ENCODE measurements at places on chromosomes 1 and 21.

GRCh38 chr1:186798960-186799688 lies 29.6 kb upstream of the PLA2G4A start:
- DNase-seq = no peak

- no peak for DNase-seq
These were observed 484.2 kb downstream of the SIPA1L2 start for GRCh38 chr1:232145768-232146167.

DNA sequence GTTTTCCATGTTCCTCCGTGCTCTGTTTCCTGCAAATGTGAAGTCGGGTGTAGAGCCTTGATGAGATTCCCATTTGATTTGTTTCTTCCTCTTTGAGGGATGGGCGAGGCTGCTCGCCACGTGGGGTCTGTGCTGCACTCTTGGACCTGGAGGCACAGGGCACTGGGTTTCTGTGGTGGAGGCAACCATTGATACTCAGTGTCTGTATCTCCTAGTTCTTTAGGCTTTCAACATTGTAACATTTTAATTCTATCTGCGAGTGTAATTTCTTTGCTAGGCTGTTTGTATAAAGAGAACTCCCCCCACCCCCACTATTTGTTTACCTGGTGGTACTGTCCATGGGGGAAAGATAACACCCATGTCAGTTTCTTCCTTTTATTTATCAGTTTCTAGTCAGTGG lies 52.3 kb downstream of the GALNT2 start:
- no peak for DNase-seq

DNA sequence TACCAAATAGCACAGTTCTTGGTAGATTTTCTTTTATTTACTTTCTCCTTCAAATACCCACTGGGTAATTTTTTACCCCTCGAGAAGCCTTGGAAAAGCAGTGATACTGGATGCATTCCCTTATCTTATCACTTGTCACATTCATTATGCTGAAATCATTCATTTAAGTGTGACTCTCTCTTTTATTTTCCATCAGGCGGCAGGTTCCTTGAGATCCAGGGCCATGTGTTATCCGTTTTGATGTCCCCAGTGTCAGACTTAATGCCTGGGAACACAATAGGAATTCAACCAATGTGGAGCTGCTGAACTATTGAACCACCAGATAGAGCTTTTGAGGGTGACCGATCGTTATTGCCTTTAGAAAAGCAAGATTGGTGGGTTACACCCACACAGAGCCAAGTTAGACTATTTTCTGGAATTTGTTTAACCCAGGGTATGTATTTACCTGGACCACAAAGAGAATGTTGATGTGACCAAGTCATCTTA lies 51.5 kb upstream of the ATP5PO start:
- no peak for DNase-seq

Data from OCI-M1 (cell line).